ENCODE measurements at places on chromosomes 4 and X. TPM values are rescaled to one million over a fixed set of nuclear protein-coding genes. Genes with fewer than 3 reads are reported as not detected.
A peak's percentile ranks its signal among the peaks of the same experiment; 100 is the strongest.

TMEM150C gene
- 0.22 TPM for total RNA-seq

HS6ST2 gene
- total RNA-seq, result not detected

S100G gene
- not detected for total RNA-seq

MND1 gene
- 1.2 TPM for total RNA-seq

SLITRK4 gene
- not detected for total RNA-seq

ARHGEF38 gene
- not detected for total RNA-seq

FRYL gene
- total RNA-seq, result 28.4 TPM

FAM9C gene
- not detected for total RNA-seq

AKAP4 gene
- total RNA-seq, result not detected

CTAG2 gene
- not detected for total RNA-seq

DMD gene
- total RNA-seq, result 3.5 TPM

- H3K4me1 ChIP-seq, result no peaks in the 10 kb centered on the region
- no peak for DNase-seq
- H3K4me3 ChIP-seq, result no peak overlapping the region
- H3K36me3 ChIP-seq, result no peaks in the 10 kb centered on the region
- H3K27me3 ChIP-seq, result no peaks in the 10 kb centered on the region
Observed at GRCh38 chr4:145498430-145498829, 16.8 kb downstream of the SMAD1 start.

DNA sequence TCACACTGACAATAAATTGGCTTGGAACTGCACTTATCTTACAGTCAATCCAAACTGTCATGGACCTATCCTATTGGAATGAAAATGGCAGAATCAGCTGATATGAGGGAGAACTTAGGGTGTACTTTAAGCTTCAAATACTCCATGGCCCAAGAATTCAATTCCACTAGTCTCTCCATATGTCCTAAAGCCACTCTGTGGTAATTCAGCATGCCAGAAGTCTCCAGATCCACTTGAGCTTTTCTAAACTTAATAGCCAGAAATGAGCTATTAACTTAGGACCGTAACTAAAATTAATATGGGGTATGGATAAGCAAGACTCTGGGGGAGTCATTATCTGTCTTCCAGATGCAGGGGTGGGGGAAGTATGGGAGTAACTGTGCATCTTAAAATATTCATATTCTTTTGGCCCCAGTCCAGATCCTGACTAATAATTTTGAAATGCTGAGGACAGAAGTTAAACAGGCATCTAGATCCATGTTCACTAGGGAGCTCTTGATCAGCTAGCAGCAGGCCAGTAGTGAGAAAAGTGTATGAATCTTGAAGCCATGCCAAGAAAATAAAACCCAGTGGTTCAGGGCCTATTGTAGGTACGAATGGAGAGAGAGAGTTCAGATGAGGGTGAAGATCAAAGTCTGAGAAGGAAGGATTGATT lies 167.6 kb downstream of the DKK2 start:
- H3K27ac ChIP-seq, result no peak overlapping the region
- H3K36me3 ChIP-seq, result no peaks in the 10 kb centered on the region
- H3K27me3 ChIP-seq, result no peaks in the 10 kb centered on the region
- peak; percentile 46 for DNase-seq

DNA sequence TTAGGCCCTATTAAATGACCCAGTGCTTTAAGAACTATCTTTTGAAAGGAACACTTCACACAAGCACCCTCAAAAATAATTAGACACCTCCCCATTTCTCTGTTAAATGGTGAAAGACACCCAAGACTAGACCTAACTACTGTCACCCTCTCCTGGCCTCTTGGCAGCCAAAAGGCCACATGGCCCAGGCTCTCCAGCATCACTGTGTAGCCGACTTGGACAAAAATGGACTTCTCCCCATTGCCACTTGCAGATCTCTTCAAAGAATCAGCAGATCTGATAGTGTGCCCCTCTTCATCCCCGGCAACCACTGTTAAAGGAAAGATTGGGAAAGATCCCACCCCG lies 2.0 kb downstream of the MID1IP1 start:
- no peak for DNase-seq
- no peaks in the 10 kb centered on the region for H3K36me3 ChIP-seq
- H3K27ac ChIP-seq, result peak overlapping the region; percentile 95

- H3K4me3 ChIP-seq, result no peak overlapping the region
- no peaks in the 10 kb centered on the region for H3K36me3 ChIP-seq
- no peaks in the 10 kb centered on the region for H3K27me3 ChIP-seq
Observed at GRCh38 chrX:38249965-38250364, 29.3 kb upstream of the SRPX start.

- H3K4me3 ChIP-seq, result no peak overlapping the region
- no peaks in the 10 kb centered on the region for H3K4me1 ChIP-seq
- H3K27me3 ChIP-seq, result peaks cover 65% of the 10 kb centered on the region
- no peak for DNase-seq
- no peak overlapping the region for H3K27ac ChIP-seq
Observed at GRCh38 chr4:154744341-154744926, 634 bp downstream of the LRAT start.

DNA sequence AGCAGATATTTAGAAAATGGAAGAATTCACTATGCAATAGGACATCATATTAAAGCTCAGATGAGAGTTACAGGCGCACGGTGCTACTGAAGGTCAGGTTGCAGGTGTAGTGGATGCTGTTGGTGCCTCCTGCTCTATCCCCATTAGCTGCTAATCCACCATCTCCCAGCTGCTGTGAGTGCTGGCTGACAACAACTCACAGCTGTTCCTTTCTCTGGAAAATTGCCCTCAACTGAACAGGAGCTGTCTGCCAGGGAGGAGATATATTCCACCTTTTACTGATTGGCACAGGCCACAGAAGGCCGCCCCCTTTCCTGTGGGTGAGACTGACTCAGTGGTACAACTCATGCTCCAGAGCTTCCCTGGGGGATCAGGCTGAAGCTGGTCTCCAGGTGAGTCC lies 48.7 kb downstream of the UCHL1 start:
- H3K4me3 ChIP-seq, result no peak overlapping the region
- peaks cover 6% of the 10 kb centered on the region for H3K27me3 ChIP-seq
- no peak overlapping the region for H3K27ac ChIP-seq
- H3K4me1 ChIP-seq, result no peaks in the 10 kb centered on the region
- DNase-seq, result no peak

DNA sequence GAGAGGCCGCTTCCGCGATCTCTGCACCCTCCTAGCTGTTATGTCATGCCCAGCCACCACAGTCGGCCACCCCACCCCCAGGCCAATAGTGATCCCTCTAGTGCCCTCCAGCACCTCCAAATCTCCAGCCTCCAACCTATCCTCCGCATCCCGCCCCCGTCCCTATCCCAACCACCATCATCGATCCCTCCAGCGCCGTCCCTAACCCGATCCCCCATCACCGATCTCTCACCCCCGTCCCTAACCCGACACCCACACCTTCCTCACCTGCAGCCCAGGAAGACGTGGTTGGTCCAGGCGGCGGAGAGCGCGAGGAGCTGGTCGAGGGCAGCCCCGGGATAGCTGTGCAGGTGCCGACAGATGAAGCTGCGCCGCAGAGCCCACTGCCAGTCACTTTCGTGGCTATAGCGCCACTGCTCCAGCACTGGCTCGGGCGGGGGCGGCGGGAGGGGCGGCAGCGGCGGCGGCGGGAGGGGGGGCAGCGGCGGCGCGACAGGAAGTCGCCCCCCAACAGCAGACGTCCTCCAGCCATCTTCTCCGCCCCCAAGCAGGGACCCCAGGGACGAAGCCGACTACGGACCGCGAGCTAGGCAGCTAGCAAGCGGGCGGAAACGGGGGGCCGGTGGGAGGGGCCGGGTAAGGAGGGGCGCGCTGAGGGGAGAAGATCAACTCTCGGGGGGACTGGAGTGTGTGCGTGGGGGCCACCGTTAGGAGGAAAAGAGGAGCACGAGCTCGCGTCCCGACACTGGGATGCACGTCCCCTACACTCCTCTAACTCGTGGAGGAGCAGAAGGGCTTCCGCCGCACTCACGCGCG lies 552 bp downstream of the NKRF start:
- H3K36me3 ChIP-seq, result no peaks in the 10 kb centered on the region
- H3K4me1 ChIP-seq, result 0 out of 2 replicates have a peak, but pooled peaks cover 6% of the 10 kb centered on the region
- H3K27ac ChIP-seq, result peak overlapping the region; percentile 96
- H3K27me3 ChIP-seq, result no peaks in the 10 kb centered on the region

DNA sequence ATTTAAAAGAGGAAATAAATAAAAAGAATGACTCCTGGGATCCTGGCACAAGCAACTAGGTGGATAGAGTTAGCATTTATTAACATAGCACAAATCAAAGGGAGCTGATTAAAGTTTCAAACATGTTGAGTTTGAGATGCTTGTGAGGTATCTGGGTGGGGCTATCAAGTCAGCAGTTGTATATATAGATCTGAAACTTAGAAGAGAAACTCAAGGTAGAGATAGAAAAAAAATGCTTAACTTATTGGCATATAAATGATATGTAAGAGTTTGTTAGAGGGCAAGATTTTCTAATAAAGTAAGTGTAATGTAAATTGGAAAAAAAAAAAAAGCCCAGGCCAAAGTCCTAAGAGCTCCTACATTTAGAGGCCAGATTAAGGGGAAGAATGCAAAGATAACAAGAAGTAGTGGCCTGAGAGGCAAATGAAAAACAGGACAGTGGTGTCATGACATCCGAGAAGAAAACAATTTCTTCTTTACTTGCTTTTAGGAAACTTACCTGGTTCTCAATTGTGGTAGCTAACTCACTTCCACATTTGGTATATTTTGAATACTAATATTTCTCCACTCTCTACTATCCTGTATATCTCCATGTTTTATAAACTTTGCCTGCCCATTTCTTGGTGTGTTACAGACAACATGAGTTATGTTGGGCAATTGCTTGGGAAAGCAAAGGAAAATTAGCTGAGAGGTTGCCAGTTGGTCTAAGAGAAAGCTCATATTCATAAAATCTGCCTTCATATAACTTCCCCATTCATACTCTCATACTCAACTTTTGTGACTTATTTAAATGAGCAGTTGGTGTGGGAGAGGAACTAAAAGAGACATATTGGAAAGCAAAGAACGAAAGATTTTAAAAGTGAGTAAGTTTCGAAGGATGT lies 169.2 kb downstream of the PARM1 start:
- H3K36me3 ChIP-seq, result no peaks in the 10 kb centered on the region
- no peaks in the 10 kb centered on the region for H3K27me3 ChIP-seq
- no peak overlapping the region for H3K4me3 ChIP-seq

- peaks cover 15% of the 10 kb centered on the region for H3K4me1 ChIP-seq
- H3K27ac ChIP-seq, result no peak overlapping the region
- no peaks in the 10 kb centered on the region for H3K36me3 ChIP-seq
- DNase-seq, result peak; percentile 58
- no peaks in the 10 kb centered on the region for H3K27me3 ChIP-seq
- no peak overlapping the region for H3K4me3 ChIP-seq
Observed at GRCh38 chr4:52096048-52096447, 44.9 kb downstream of the SPATA18 start.

GRCh38 chrX:39891781-39892180 lies 206.0 kb downstream of the BCOR start:
- no peaks in the 10 kb centered on the region for H3K27me3 ChIP-seq
- no peaks in the 10 kb centered on the region for H3K36me3 ChIP-seq
- H3K27ac ChIP-seq, result no peak overlapping the region
- no peak for DNase-seq
- no peak overlapping the region for H3K4me3 ChIP-seq

DNA sequence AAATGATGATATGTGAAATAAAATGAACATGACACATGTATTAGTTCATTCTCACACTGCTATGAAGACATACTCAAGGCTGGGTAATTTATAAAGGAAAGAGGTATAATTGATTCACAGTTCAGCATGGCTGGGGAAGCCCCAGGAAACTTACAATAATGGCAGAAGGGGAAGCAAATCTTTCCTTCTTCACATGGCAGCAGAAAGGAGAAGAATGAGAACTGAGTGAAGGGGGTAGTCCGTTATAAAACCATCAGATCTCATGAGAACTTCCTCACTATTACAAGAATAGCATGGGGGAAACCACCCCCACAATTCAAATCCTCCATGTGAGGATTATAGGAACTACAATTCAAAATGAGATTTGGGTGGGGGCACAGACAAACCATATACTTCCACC lies 243.9 kb upstream of the GYPA start:
- H3K4me3 ChIP-seq, result no peak overlapping the region
- H3K27me3 ChIP-seq, result no peaks in the 10 kb centered on the region
- no peak overlapping the region for H3K27ac ChIP-seq
